ENCODE measurements at places on chromosomes 6 and 20.

DNA sequence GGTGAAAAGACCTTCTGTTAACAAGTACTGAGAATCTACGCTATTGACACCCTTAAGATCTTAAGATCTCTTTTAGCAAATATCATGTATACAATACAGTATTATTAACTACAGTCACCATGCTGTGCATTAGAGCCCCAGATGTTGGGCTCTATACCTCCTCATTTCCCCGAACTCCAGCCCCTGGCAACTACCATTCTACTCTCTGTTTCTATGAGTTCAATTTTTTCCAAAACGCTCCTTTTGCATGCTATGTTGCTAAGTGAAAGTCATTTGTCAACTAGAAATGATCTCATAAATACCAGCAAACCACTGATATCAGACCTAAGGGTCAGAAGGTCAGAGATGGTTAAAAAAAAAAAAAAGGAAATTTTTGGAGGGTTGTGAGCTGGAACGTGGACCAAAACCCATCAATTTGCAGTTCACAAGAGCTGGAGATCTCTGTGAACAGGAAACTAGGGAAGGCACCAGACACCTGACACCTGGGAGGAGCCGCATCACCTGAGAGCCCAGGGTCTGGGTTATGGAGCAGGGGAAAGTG lies 122.0 kb upstream of the KCNK16 start:
- no peak for DNase-seq

DNA sequence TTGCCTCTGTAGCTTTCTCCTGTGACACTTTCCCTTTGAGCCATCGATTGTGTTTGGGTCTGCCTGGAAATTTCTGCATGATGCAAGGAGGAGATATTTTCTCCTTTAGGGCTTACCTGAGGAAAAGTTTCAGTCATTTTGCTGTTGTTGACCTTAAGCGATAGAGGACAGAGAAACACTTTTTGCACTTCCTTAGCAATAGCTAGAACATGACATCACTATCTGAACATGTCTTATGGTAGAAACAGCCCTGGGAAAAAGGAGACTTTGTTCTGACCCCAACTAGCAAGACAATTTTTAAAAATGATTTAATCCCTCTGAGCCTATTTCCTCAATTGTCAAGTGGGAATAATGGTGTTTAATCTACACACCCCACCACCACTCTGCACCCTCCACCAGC lies 9.7 kb upstream of the FILIP1 start:
- no peak for DNase-seq

DNA sequence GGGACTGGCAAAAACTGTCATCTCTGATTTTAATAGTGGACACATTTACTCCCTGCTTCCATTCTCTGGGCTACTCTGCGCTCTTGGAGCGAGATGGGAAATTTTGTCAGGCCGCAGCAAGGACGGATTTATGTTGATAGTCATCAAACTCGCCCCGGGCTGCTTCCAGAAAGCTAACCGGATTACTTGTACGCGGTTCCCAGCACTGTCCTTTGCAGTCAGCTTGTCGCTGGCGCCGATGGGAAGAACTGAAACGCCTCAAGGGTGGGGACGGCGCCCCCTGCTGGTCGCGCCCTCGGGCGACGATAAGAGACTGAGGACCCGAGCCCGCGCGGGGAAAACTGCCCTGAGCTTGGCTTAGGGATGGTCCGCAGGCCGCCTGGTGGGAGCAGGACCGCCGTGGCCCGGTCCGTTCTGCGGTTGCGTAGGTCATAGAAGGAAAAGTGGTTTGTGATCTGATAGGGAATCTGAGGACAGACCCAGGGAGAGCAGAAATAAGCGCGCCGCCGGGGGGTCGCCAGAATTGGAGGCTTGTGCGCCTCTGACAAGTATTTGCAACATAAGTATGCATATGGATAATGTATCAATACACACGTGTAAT lies 984 bp upstream of the ABT1 start:
- peak; percentile 87 for DNase-seq

DNA sequence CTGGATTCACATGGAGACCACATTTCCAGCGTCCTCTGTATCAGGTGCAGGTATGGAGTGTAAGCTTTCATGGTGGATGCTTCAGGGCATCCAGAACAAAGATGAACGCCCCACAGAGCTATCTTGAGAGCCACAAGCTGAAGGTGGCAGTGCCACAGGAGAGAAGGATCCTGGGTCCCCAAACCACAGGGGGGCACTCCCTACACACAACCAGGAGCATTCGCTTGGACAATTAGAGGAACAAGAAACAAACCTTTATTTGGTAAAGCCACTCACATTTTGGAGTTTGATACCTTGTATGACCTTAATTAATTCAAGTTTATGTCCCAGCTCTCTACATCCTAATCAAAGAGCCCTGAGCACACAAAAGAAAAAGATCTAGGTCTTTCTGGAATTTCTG lies 406.3 kb downstream of the PREX1 start:
- DNase-seq, result no peak

DNA sequence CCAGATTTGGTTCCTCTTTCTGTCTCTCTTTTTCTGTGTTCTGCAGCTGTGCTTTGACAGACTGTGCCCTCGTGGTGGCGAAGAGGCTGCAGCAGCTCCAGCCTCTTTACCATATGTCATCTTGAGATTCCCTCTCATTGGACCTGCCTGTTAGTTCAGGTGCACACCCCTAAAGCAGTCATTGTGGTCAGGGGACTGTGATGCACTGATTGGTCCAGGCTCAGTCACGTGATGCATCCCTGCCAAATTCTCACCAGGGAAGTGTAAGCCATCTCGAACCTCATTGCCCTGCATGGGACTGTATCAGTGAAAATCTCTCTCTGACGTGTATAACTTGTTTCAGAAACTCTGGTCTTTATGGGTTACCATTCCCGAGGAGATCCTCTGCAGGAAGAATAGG lies 160.3 kb downstream of the EYA2 start:
- no peak for DNase-seq

DNA sequence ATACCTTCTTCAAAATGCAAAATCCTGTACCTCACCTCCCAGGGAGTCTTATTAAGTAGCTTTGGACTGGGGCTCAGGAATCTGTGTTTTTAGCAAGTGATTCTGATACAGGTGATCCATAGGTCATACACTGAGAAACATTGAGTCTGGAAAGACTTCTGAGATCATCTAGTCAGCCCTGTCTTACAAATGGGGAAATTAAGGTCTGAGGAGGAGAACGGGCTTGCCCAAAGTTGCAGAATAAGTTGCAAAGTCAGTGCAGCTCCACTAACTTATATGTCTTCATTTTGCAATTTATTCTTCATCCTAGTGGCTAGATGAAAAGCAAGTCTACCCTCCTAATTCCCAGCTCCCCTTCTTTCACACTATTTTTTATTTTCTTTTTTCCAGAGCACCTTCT lies 28.9 kb downstream of the KCNS1 start:
- no peak for DNase-seq

- no peak for DNase-seq
Observed at GRCh38 chr6:150734235-150734634, 131.3 kb upstream of the MTHFD1L start.

- no peak for DNase-seq
Observed at GRCh38 chr6:3584606-3585005, 127.8 kb upstream of the SLC22A23 start.

- no peak for DNase-seq
Observed at GRCh38 chr6:69841862-69842261, 24.5 kb upstream of the COL19A1 start.

DNA sequence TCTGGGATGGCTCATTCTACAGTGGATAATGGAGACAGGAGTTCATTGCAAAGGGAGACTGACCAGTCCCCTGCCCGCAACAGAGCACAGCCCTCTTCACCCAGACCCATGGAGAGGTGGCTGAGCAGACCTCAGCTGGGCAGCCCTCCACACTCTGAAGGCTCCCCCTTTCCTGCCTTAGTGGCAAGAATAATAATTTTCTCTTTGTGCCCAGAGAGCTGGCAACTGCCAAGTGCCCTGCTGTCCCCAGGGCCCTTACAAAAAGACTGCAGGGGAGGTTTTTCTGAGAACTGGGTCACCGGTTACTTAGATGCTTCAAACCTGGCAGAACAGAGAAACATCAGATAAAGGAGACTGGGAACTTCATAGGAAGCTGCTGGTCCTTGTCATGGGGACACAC lies 35.4 kb upstream of the ZNFX1 start:
- DNase-seq, result no peak

DNA sequence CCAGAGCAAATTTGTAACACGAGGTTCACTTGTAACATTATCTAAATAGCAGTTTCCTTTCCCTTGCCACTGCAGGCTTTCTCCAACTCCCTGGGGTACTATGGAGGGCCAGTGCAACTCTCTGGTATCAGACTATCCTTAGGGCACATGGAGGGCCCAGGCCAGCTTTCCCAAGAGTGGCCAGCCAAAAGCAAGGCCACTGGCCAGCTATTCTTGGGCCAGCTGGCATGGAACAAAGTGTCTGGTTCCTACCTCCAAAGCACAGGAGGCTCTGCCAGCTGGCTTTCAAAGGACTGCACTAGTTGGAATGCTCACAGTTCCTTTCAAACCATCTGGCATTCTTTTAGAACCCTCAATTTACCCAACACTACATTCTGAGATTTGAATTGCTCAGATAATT lies 8.7 kb downstream of the RNF24 start:
- no peak for DNase-seq

DNA sequence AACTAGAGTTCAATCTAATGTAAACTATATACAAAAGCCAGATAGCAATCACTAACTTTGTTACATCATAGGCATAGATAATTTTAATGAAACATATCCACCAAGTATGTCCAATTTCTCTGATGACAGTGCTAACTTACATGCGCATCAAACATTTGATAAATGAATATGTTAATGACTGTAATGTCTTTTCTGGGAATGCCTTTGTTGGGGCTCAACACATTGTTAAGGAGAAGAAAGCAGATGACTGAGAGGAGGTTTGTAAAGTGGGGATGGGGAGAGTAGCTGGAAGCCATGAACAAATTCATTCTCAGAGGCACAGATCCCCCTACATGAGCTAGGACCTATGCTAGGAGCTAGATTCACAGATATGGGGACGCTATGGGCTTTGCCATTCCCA lies 950.0 kb downstream of the KIF16B start:
- no peak for DNase-seq

DNA sequence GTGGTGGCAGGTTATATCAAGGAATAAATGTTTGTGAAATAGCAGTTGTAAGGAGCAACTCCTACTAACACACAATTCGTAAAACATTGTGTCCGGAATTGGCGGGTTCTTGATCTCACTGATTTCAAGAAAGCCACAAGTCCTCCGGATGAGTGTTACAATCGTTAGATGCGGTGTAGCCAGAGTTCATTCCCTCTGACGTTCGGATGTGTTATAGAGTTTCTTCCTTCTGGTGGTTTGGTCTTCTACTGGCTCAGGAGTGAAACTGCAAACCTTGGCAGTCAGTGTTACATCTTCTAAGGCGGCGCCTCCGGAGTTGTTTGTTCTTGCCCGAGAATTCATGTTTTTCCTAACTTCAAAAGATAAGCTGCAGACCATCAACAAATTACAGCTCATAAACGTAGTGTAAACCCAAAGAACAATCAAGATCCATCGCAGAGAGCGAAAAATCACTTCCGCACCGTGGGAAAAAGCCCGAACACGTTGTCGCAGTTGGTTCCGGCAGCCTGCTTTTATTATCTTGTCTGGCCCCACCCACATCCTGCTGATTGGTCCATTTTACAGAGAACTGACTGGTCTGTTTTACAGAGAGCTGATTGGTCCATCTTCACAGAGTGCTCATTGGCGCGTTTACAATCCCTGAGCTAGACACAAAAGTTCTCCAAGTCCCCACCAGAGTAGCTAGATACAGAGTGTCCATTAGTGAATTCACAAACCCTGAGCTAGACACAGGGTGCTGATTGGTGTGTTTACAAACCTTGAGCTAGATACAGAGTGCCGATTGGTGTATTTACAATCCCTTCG lies 58.2 kb downstream of the TRIM27 start:
- DNase-seq, result peak; percentile 94

DNA sequence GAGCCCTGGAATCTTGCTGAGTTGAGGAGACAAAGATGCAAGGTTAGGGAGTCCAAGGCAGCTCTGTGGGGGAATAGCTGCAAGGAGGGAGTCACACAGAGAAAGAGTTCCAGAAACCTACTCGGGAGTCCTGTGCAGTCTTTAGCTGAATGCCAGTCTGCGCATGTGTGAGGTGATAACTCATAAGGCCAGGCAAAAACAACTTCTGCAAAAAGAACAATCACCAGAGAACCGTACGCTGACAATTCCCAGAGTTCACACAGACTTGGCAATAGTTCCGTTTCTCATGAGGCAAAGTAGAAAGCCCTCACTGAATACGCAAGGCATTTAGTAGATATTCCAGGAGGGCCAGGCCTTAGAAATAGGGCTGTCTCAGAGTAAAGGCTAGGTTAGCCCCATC lies 135.2 kb upstream of the TAB2 start:
- no peak for DNase-seq

DNA sequence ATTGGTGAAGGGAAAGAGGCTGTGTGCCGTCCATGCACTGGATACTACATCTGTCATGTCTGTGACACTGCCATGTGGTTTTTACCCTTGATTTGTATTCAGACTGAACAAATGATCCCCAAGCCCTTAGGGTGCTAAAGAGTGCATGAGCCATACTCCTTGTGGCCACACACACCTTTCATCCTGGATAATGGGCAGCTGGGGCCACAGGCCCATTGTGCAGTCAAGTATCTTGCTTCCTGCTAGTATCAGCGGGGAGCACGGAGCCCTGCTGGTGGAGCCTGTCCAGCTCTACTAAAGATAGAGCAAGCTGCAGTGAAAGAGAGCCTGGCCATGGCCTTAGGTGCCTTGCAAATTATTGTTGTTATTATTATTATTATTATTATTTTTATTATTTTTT lies 75.1 kb downstream of the SLX4IP start:
- no peak for DNase-seq

- DNase-seq, result no peak
Observed at GRCh38 chr6:46235242-46235641, 64.5 kb upstream of the ENPP5 start.

DNA sequence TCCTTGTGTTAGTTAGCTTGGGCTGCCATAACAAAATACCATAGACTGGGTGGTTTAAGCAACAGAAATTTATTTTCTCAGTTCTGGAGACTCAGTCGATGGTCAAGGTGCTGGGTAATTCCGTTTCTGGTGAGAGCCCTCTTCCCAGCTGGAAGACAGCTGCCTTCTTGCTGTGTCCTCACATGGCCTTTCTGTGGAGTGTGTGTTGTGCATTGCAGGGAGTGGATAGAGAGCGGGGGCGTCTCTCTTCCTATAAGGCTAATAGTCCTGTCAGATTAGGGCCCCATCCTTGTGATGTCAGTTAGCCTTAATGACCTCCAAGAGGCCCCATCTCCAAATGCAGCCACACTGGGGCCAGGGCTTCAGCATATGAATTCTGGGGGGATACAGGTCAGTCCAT lies 19.2 kb downstream of the CHMP4B start:
- no peak for DNase-seq

GRCh38 chr20:36439040-36439730 lies 102.1 kb upstream of the MYL9 start:
- DNase-seq, result peak; percentile 49

All from Kasumi-1 (cell line).